Smooth muscle cell of the pulmonary artery (primary cell): ENCODE measurements at places on chromosomes 6 and 20. TPM values are rescaled to one million over a fixed set of nuclear protein-coding genes. Genes with fewer than 3 reads are reported as not detected.

CALHM4 gene
- total RNA-seq = 0.20 TPM in 1 of 2 replicates, not detected in the other

C20orf202 gene
- 0.07 TPM in 1 of 2 replicates, not detected in the other for total RNA-seq

GLYATL3 gene
- not detected in 2 replicates for total RNA-seq

VEGFA gene
- 623 and 855 TPM in 2 replicates for total RNA-seq

ZNF391 gene
- total RNA-seq = 1.2 and 1.6 TPM in 2 replicates

LY86 gene
- total RNA-seq = not detected in 2 replicates

DAAM2 gene
- total RNA-seq = 22.5 and 96.0 TPM in 2 replicates

LY6G6C gene
- not detected in 2 replicates for total RNA-seq

FOXC1 gene
- 8.2 and 19.5 TPM in 2 replicates for total RNA-seq

MUC22 gene
- total RNA-seq = not detected in 2 replicates

MROH8 gene
- total RNA-seq = 0.59 and 1.5 TPM in 2 replicates

PRRT1 gene
- 0.36 and 0.39 TPM in 2 replicates for total RNA-seq

PGC gene
- total RNA-seq = not detected in 2 replicates

CRISP2 gene
- total RNA-seq = not detected in 2 replicates

PLN gene
- 4.9 and 17.5 TPM in 2 replicates for total RNA-seq

DNPH1 gene
- 29.1 and 40.7 TPM in 2 replicates for total RNA-seq

RNF182 gene
- total RNA-seq = 0.40 and 9.7 TPM in 2 replicates

MRAP2 gene
- total RNA-seq = 2.7 and 11.2 TPM in 2 replicates

EYA2 gene
- 0.03 and 0.07 TPM in 2 replicates for total RNA-seq

AVP gene
- not detected in 2 replicates for total RNA-seq

ZDHHC14 gene
- 3.7 and 6.0 TPM in 2 replicates for total RNA-seq

MICB gene
- total RNA-seq = 14.8 and 15.8 TPM in 2 replicates

HLA-C gene
- 210 and 957 TPM in 2 replicates for total RNA-seq

GJE1 gene
- not detected in 2 replicates for total RNA-seq

AGPAT4 gene
- 8.5 and 9.0 TPM in 2 replicates for total RNA-seq

SNAP25 gene
- total RNA-seq = 0.53 and 1.1 TPM in 2 replicates

LST1 gene
- 0.23 TPM in 1 of 2 replicates, not detected in the other for total RNA-seq

TPD52L1 gene
- total RNA-seq = 29.0 and 32.4 TPM in 2 replicates

TTLL9 gene
- total RNA-seq = 0.07 TPM in 1 of 2 replicates, not detected in the other

COL19A1 gene
- 0.73 and 2.6 TPM in 2 replicates for total RNA-seq

CTCFL gene
- total RNA-seq = not detected in 2 replicates

SCRT2 gene
- not detected in 2 replicates for total RNA-seq

KCNQ5 gene
- total RNA-seq = 7.8 and 16.4 TPM in 2 replicates

ZNF311 gene
- 0.99 and 1.3 TPM in 2 replicates for total RNA-seq

OR2J2 gene
- not detected in 2 replicates for total RNA-seq

NMBR gene
- 0.07 TPM in 2 replicates for total RNA-seq

PPP1R14C gene
- 2.1 and 7.4 TPM in 2 replicates for total RNA-seq

CST3 gene
- 425 and 515 TPM in 2 replicates for total RNA-seq

TRIM40 gene
- not detected in 2 replicates for total RNA-seq

DEFB124 gene
- total RNA-seq = not detected in 2 replicates

MAPK14 gene
- total RNA-seq = 50.0 and 62.4 TPM in 2 replicates

FOXO3 gene
- total RNA-seq = 48.0 and 59.6 TPM in 2 replicates

FAM162B gene
- 2.2 and 11.5 TPM in 2 replicates for total RNA-seq

GCNT2 gene
- 2.0 and 11.5 TPM in 2 replicates for total RNA-seq

PFDN4 gene
- 31.9 and 56.2 TPM in 2 replicates for total RNA-seq

C6orf58 gene
- total RNA-seq = not detected in 2 replicates

GRM4 gene
- 0.10 and 0.13 TPM in 2 replicates for total RNA-seq

PAX1 gene
- not detected in 2 replicates for total RNA-seq

GHRH gene
- not detected in 2 replicates for total RNA-seq

MCHR2 gene
- total RNA-seq = not detected in 2 replicates

ENPP5 gene
- 0.07 and 3.6 TPM in 2 replicates for total RNA-seq
